ENCODE measurements at places on chromosomes 12 and 14. TPM values are rescaled to one million over a fixed set of nuclear protein-coding genes. Genes with fewer than 3 reads are reported as not detected.

ZNF891 gene
- 5.0 TPM for total RNA-seq

ASCL1 gene
- total RNA-seq, result not detected

DNA sequence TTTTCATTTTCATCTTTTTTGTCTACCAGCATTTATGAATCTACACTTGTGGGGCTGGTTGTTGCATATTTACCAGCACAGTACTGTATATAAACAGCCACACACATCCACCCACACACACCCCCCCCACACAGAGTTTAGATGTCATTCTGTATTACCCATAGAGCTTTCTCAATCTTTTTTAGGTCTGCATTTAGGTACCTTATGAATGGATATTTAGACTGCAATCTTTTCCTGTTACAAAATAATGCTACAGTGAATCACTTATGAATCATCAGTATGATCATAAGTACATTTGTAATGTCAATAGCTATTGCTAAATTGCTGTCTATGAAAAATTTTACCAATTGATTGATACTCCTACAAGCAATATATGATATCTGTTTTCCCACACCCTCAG, 67.3 kb upstream of the STK38L start:
- H3K27me3 ChIP-seq, result no peaks in the 10 kb centered on the region
- no peak overlapping the region for H3K27ac ChIP-seq
- no peaks in the 10 kb centered on the region for H3K4me1 ChIP-seq
- no peak for DNase-seq
- no peaks in the 10 kb centered on the region for H3K36me3 ChIP-seq

GRCh38 chr12:3086729-3087323, 9.6 kb downstream of the TSPAN9 start:
- no peaks in the 10 kb centered on the region for H3K36me3 ChIP-seq
- H3K27ac ChIP-seq, result no peak overlapping the region
- no peaks in the 10 kb centered on the region for H3K27me3 ChIP-seq

- no peaks in the 10 kb centered on the region for H3K36me3 ChIP-seq
- no peak overlapping the region for H3K27ac ChIP-seq
Measured at GRCh38 chr12:78439666-78440065, 424.9 kb upstream of the SYT1 start.

DNA sequence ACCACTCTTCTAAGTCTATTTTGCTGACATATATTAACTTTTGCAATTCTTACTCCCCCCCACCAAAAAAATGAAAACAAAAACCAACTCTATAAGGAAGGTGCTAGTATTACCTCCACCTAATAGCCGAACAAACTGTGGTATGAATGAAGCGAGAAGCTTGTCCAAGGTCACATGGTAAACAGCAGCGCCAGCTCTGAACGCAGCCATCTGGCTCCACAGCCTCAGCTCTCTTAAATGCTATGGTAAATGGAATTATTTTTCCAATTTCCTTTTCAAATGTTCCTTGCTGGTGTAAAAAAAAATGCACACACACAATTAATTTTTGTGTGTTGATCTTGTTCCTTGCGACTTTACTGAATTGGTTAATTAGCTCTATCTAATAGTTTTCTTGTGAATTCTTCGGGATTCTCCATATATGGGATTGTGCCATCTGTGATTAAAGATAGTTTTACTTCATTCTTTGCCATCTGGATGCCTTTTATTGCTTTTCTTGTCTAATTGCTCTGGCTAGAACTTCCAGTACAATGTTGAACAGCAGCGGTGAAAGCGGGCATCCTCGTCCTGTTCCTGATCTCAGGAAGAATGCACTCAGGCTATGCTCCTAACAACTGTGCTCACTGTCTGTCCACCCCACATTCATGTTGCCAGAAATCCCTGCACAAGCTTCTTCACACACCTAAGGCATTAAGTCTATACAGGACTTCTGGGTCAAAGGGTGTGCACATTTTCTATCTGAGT, 10.7 kb upstream of the C12orf76 start:
- no peaks in the 10 kb centered on the region for H3K27me3 ChIP-seq
- no peak for DNase-seq
- no peak overlapping the region for H3K4me3 ChIP-seq
- H3K4me1 ChIP-seq, result no peaks in the 10 kb centered on the region
- H3K36me3 ChIP-seq, result no peaks in the 10 kb centered on the region

DNA sequence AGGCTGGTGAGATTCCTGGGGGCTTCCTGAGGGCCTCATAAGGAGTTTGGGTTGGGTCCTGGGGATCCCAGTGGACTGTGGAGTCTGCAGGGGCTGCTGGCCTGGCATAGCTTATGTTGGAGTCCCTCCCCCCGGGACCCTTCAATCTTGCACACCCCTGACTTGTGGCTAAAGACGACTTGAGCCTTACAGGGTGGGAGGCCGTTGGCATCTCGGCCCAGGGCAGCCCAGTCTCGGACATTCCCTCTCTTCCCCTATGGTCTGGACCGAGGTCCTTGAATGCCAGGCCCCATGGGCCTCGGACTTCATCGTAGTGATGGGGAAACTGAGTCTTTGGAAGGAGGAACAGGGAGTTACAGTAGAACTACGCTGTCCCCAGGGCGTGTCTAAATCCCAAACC, 12.5 kb downstream of the RTL1 start:
- H3K27me3 ChIP-seq, result no peaks in the 10 kb centered on the region
- H3K4me1 ChIP-seq, result no peaks in the 10 kb centered on the region
- DNase-seq, result peak; percentile 7
- no peak overlapping the region for H3K27ac ChIP-seq
- H3K4me3 ChIP-seq, result no peak overlapping the region

IAPP gene
- not detected for total RNA-seq

DNA sequence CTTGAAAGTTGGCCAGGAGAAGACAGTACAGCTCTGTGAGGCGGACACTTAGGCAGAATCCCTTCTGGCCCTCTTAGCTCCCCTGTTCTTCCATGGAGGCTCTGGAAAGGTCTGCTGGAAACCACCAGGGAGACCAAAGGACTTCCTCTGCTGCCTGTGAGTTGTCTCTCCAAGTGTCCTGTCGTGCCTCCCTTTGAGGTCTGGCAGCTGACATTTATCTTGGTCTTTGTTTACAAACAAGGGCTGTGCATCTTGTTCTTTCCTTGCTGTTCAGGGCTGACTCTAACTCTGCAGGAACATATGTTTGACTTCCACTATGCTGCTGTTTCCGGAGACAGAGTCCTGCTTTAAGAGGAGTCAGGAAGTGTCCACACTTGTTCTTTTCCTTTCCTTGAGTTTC, 159.9 kb upstream of the FRMD6 start:
- peak overlapping the region; percentile 66 for H3K27ac ChIP-seq
- H3K4me1 ChIP-seq, result no peaks in the 10 kb centered on the region
- DNase-seq, result no peak
- no peaks in the 10 kb centered on the region for H3K36me3 ChIP-seq
- no peaks in the 10 kb centered on the region for H3K27me3 ChIP-seq

- no peaks in the 10 kb centered on the region for H3K27me3 ChIP-seq
- no peak for DNase-seq
Measured at GRCh38 chr14:76666746-76667145, 94.5 kb upstream of the VASH1 start.

DNA sequence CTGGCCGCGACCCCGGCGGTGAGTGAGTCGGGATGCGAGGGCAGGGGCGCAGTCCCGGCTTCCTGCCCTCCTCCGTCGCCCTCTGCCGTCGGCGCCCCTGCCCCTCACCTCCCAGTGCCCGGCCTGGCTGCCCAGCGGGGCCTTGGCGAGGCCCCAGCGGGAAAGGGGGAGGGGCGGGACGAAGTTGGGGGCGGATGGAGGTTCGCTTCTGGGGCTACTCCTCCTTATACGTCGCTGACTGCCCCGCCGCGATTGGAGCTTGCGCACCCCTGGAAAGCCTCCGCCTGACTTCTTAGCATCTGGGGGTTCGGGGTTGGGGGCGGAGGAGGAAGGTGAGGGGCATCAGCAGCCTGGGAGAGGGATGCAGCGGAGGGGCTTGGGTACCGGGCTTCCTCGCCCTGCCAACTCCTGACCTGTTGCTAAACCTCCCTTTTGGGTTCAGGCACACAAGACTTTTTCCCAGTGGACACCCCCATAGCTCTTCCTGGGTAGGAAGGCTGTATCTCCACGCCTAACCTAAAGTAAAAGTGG, 406 bp downstream of the TMEM263 start:
- peak overlapping the region; percentile 95 for H3K27ac ChIP-seq
- peak overlapping the region; percentile 95 for H3K4me3 ChIP-seq
- H3K36me3 ChIP-seq, result no peaks in the 10 kb centered on the region
- no peaks in the 10 kb centered on the region for H3K27me3 ChIP-seq
- no peaks in the 10 kb centered on the region for H3K4me1 ChIP-seq
- DNase-seq, result peak; percentile 76

DNA sequence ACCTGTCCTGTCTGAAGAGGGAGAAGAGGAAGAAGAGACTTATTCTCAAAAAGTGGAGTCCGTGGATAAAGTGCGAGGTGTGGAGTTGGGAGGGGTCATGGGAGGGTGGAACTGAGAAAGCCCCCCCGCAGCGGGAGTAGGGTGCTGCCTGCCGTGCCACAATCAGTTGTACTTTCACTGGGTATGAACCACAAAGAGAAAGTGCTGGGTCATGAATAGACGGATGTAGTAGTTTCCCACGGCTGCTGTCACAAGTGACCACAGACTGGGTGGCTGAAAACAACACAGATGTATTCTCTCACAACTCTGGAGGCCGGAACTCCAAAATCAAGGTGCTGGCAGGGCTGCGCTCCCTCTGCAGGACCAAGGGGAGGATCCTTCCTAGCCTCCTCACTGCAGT, 5.5 kb downstream of the DNAH10 start:
- H3K27ac ChIP-seq, result no peak overlapping the region
- DNase-seq, result no peak
- no peak overlapping the region for H3K4me3 ChIP-seq
- H3K36me3 ChIP-seq, result no peaks in the 10 kb centered on the region
- H3K27me3 ChIP-seq, result peaks cover 2% of the 10 kb centered on the region
- peaks cover 2% of the 10 kb centered on the region for H3K4me1 ChIP-seq

DNA sequence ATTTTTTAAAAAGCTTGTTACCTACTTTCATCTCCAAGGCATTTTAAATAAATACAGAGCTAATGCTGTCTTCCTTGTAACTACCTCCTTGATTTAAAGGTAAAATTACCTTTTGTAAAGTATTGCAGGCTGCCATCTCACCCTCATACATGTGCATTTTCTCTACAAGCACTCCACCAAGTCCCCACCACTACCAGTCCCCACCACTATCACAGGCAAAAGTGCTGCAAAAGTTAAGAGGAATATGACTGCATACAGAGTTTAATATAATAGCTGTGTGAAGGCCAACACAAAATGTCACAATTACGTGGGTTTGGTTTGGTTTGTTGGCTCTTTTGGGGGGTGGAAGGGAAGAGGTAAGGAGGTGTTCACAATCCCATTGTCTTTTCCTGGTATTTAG, 9.6 kb downstream of the SIX1 start:
- H3K36me3 ChIP-seq, result no peaks in the 10 kb centered on the region
- no peak overlapping the region for H3K4me3 ChIP-seq
- no peaks in the 10 kb centered on the region for H3K4me1 ChIP-seq
- DNase-seq, result no peak
- no peak overlapping the region for H3K27ac ChIP-seq

GRCh38 chr14:94461526-94462218, 9.1 kb upstream of the SERPINA11 start:
- H3K36me3 ChIP-seq, result no peaks in the 10 kb centered on the region
- no peak overlapping the region for H3K4me3 ChIP-seq
- no peaks in the 10 kb centered on the region for H3K27me3 ChIP-seq
- H3K27ac ChIP-seq, result no peak overlapping the region

- peaks cover 4% of the 10 kb centered on the region for H3K4me1 ChIP-seq
- H3K4me3 ChIP-seq, result no peak overlapping the region
- DNase-seq, result no peak
Measured at GRCh38 chr14:77119851-77120250, 21.7 kb downstream of the ZDHHC22 start.

GRCh38 chr12:43109631-43110345, 442.2 kb downstream of the ADAMTS20 start:
- no peaks in the 10 kb centered on the region for H3K36me3 ChIP-seq
- H3K27ac ChIP-seq, result no peak overlapping the region
- H3K27me3 ChIP-seq, result no peaks in the 10 kb centered on the region
- DNase-seq, result no peak
- no peaks in the 10 kb centered on the region for H3K4me1 ChIP-seq

DNA sequence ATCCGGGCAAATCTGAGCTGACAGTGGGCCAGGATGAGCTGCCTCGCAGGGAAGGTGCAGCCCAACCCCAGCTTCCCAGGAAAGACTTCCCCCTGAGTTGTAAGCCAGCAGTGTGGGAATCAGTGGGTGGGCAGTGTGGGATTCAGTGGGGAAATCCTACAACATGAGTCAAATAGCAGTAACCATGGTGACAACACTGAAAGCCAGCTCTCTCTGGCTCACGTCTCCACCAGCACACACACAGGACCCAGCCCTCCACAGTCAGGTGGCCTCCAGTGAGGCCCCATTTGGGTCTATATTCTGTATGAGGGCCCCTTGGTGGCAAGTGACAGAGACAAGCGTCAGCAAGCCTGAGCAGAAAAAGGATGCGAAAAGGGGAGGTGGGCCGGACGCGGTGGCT, 6.0 kb upstream of the LGALS3 start:
- H3K27ac ChIP-seq, result peak overlapping the region; percentile 64
- no peaks in the 10 kb centered on the region for H3K36me3 ChIP-seq
- H3K4me3 ChIP-seq, result no peak overlapping the region

GRCh38 chr12:23552417-23552816, 397.1 kb downstream of the SOX5 start:
- no peak overlapping the region for H3K4me3 ChIP-seq
- H3K36me3 ChIP-seq, result no peaks in the 10 kb centered on the region
- no peak overlapping the region for H3K27ac ChIP-seq
- DNase-seq, result no peak
- no peaks in the 10 kb centered on the region for H3K27me3 ChIP-seq

SPIC gene
- not detected for total RNA-seq

GPR84 gene
- total RNA-seq, result not detected

- DNase-seq, result no peak
- H3K27me3 ChIP-seq, result no peaks in the 10 kb centered on the region
- no peaks in the 10 kb centered on the region for H3K4me1 ChIP-seq
Measured at GRCh38 chr12:46303039-46303666, 34.3 kb upstream of the SLC38A1 start.

DNA sequence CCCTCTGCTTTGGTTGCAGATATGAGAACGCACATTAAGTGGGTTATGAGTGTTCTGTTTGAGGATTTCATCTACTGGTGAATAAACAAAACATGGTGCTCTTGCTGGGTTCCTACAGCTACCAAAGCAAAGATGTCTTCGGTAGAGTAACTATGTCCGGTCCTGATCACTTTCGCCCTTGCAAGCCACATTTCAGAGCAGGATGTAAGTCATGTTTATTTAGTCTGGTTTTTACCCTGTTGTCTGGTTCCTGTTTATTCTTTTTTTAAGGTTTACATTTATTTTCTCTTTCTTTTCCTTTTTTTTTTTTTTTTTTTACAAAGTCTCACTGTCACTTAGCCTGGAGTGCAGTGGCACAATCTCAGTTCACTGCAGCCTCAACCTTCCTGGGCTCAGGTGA, 99.2 kb downstream of the VEZT start:
- H3K27ac ChIP-seq, result no peak overlapping the region
- H3K4me1 ChIP-seq, result no peaks in the 10 kb centered on the region
- H3K36me3 ChIP-seq, result no peaks in the 10 kb centered on the region
- no peak overlapping the region for H3K4me3 ChIP-seq
- H3K27me3 ChIP-seq, result no peaks in the 10 kb centered on the region
- DNase-seq, result no peak

RASSF9 gene
- total RNA-seq, result 10.0 TPM

TSPAN8 gene
- total RNA-seq, result 0.29 TPM

AKAP3 gene
- total RNA-seq, result not detected

GRCh38 chr12:6345319-6346091, 3.6 kb upstream of the TNFRSF1A start:
- H3K27ac ChIP-seq, result peak overlapping the region; percentile 95
- peaks cover 14% of the 10 kb centered on the region for H3K4me1 ChIP-seq
- no peaks in the 10 kb centered on the region for H3K27me3 ChIP-seq
- no peak overlapping the region for H3K4me3 ChIP-seq
- peak; percentile 69 for DNase-seq

ZNF740 gene
- 55.5 TPM for total RNA-seq

All from uterus (tissue), 4 donors.